Kidney epithelial cell (primary cell): ENCODE measurements at places on chromosomes 11 and 22. TPM values are rescaled to one million over a fixed set of nuclear protein-coding genes. Genes with fewer than 3 reads are reported as not detected.

GRCh38 chr11:83666149-83666548, 380.0 kb upstream of the CCDC90B start:
- DNase-seq, result no peak

Gene OR52I1
- not detected in 2 replicates for total RNA-seq

Gene APOL3
- 4.4 and 19.2 TPM in 2 replicates for total RNA-seq

DNA sequence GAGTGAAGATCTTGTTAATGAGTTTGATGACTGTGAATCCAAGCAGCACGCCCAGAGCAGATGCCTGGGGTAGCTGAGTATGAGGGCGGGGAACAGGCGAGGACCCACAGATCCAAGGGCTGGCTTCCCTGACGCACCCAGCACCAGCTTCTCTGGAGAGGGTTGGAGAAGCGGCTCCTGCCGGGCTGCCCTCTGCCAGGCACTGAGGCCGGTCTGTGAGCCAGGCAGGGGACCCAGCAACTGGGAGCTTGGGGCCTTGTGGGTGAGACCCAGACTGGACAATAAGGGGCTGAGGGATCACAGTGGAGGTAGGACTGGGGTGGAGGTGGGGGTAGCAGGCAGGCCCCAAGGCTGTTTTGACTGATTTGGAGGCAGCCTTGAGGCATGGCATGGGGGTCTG, 8.6 kb upstream of the SYT12 start:
- DNase-seq, result no peak
